Large intestine (tissue), 12 donors: ENCODE measurements at places on chromosomes 11 and 22. TPM values are rescaled to one million over a fixed set of nuclear protein-coding genes. Genes with fewer than 3 reads are reported as not detected.

DNA sequence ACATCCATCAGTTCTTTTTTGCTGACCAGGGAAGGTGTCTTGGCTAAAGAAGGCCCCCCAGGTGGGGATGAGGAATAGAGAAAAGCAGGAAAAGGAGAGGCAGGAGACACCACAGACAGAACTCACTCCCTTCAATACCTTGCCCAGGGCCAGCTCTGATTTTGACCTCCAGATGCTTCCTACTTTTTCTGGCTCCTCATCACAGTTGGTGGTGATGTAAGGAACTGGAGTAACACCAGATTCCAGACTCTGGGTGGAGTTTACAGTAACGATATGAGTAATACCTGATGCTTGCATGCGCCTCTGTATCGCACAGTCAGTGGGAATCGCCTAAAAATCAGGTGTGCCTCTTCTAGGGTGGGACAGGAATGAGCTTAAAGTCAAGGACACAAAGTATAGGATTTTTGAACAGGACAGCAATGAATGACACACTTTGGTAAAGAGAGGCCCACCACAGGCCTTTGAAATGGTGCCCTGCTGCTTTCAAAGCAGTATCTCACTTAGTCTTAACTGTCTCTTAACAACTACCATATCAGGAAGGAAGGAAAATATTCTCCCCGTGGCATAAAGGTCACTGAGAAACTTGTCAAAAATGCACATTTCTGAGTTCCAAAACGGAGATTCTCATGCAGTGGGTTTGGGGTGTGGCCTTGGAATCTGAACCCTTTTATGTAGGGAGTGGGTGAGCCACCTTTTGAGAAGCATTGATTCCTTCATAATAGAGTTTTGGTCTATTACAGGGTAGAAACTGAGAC lies 140.8 kb downstream of the SNX19 start:
- no peak overlapping the region for H3K27ac ChIP-seq
- peaks cover 7% of the 10 kb centered on the region for H3K4me1 ChIP-seq
- H3K4me3 ChIP-seq: no peak overlapping the region

DNA sequence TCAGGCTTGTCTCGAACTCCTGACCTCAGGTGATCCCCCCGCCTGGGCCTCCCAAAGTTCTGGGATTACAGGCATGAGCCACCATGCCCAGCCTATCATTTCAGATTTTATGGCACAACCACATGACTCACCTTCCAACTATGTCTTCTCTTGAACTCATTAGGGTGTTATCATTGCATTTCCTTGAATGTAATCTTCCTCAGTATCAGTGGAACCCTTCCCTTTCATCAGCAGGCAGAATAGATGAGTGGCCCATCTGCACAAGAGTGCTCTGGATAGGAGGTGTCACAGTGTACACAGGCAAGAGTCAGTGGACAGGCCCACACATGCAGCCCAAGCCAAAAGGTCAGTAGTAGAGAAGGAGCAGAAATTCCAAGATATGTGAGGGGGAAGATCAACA lies 29.1 kb upstream of the AQP11 start:
- no peaks in the 10 kb centered on the region for H3K27me3 ChIP-seq
- no peak overlapping the region for H3K4me3 ChIP-seq
- peaks cover 26% of the 10 kb centered on the region for H3K4me1 ChIP-seq
- DNase-seq: peak; percentile 90
- H3K27ac ChIP-seq: peak overlapping the region; percentile 97

DNA sequence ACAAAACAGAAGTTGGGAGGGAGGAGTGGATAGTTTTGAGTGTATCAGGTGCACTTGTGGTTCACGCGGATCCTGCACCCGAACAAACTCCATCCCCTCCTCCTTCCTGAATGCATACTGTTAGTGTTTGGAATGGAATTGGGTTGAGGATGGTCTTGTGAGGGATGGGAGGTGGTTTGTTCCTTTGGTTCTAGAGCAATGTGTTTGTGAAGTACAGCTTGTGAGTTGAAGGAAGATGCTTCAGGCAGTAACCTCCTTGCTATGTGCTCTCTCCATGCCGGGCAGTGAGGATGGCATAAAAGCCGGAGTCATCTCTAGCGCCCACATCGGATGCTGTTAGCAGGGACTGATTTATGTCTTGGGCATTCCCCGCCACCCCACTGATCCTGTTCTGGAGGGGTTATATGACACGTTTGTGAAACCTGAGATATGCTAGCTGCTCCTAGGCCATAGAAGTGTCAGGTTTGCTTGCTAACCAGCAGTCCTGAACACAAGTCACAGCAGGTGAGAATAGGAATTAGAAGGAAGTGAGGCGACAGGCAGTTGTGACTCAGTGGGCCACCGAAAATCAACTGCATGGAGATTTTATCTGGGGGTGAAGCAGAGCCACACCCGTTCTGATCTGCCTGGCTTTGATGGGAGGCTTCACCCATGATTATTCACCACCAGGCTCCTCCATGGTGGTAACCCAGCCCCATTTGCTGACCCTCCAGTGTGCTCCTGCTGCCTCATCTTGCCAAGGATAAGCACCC lies 2.2 kb downstream of the BCR start:
- peaks cover 5% of the 10 kb centered on the region for H3K27me3 ChIP-seq
- DNase-seq: peak; percentile 42
- H3K36me3 ChIP-seq: peaks cover 4% of the 10 kb centered on the region
- H3K4me3 ChIP-seq: peak overlapping the region; percentile 45

DNA sequence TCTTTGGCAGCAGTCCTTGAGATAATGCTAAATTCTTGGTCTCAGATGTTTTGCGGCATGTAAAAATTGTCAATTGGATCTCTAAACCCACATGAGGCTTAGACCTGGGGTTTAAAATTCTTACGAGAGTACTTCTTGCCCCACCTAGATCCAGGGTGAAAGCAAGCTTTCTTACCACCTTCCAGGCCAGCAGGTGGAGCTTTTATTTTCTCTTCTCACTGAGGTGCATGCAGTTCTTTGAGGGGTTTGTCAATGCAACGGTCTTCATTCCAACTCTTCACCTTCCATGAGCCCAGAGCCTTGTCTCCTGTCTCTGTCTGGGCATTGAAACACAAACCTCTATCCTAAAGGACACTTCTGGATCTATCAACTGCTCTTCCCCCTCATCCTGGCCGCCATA lies 154.1 kb downstream of the MYO18B start:
- no peak for DNase-seq
- H3K4me1 ChIP-seq: no peaks in the 10 kb centered on the region
- H3K4me3 ChIP-seq: no peak overlapping the region

DNA sequence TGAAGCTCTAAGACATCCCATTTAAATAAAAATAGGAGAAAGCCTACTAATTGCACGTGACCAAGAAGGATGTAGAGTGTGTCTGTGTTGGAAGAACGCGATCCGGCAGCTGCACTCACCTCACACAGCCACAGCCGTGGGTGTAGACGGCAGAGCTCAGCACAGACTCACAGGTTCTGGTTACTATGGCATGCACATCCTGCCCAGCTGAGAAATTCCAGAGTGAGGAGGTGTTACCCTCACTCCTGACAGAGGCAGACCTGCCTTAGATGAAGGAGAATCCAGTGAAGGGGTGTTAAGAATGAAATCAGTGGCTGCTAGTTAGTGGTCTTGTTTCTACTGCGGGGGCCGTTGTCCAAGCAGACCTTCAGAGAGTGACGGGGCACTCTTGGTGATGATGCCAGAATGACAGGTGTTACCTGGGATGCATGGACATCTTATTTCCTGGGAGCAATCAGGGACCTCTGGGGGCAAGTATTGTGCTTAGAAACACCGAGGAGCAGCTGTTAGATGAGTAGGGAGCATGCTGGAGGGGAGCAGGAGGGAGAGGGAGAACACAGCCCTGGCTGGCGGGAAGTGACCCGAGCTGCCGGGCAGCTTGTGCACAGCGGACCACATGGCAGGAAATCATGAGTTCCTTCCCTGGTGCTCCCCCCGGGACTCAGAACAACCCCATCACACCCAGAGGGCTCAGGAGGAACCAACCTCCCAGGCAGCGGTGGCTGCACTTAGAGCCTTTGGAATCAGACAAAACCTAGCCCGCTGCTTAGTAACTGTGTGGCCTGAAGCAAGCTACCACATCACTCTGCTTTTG lies 12.3 kb downstream of the KCNJ5 start:
- H3K4me1 ChIP-seq: no peaks in the 10 kb centered on the region
- no peak for DNase-seq
- H3K4me3 ChIP-seq: no peak overlapping the region
- peaks cover 76% of the 10 kb centered on the region for H3K27me3 ChIP-seq

DNA sequence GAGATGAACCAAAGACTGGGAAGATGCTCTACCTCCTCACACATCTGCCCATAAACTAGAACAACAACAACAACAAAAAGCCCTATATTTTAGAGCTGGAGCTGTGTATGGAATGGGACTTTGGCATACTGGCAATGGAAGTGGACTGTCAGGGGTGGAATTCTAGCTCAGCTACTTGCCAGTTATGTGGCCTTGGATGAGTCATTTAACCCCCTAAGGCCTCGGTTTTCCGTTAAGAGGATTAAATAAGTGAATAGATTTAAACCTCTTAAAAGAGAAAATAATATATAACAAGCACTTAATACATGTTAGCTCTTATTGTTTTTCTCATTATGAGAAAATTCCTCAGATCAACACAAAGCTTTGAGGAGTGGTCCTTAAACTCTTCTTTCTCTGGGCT lies 195.0 kb downstream of the KIF18A start:
- H3K27me3 ChIP-seq: no peaks in the 10 kb centered on the region
- H3K27ac ChIP-seq: no peak overlapping the region
- H3K4me1 ChIP-seq: no peaks in the 10 kb centered on the region
- H3K36me3 ChIP-seq: no peaks in the 10 kb centered on the region
- H3K4me3 ChIP-seq: no peak overlapping the region

DNA sequence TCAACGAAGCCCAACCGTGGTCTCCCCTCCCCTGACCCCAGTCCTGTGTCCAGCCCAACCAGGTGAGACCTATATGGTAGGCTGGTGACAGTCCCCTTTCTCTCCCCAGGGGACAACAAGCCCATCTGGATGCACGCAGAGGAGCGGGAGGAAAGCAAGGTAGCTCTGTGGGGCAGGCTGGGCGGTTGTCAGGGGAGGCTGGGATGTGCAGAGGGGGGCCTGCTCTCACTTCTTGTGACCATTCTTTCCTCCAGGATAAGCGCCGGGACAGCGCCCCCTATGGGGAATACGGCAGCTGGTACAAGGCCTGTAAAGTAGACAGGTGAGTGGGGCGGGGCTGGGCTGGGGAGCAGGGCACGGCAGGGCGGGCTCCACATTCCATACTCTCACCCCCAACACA lies 3.5 kb upstream of the RAB1B start:
- no peak overlapping the region for H3K27ac ChIP-seq
- peaks cover 14% of the 10 kb centered on the region for H3K4me1 ChIP-seq
- DNase-seq: no peak
- no peaks in the 10 kb centered on the region for H3K27me3 ChIP-seq

GRCh38 chr11:93244018-93244417 lies 46.2 kb upstream of the SLC36A4 start:
- DNase-seq: no peak
- no peak overlapping the region for H3K4me3 ChIP-seq
- no peak overlapping the region for H3K27ac ChIP-seq
- H3K4me1 ChIP-seq: no peaks in the 10 kb centered on the region
- no peaks in the 10 kb centered on the region for H3K36me3 ChIP-seq

DNA sequence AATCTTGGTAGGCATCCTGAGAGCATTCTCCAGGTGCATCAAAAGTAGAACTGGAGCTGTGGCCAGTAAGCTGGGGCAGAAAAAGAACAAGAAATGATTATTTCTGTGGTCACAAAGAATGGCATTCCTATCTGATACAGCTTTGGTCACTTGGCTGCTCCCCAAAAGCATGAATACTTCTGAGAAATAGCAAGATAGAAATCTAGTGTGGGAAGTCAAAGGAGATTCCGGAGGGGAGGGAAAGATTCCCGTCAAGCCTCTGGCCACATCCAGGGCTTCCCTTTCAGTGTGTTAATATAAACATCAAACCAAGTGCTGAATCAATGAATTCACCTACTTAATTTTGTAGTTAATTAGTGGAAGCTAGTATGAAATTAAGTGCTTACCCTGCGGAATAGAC lies 1185.4 kb downstream of the LRRC4C start:
- DNase-seq: no peak
- no peaks in the 10 kb centered on the region for H3K4me1 ChIP-seq
- no peak overlapping the region for H3K4me3 ChIP-seq
- H3K36me3 ChIP-seq: no peaks in the 10 kb centered on the region
- H3K27ac ChIP-seq: no peak overlapping the region

GRCh38 chr11:47641600-47642098 lies 710 bp downstream of the MTCH2 start:
- H3K27ac ChIP-seq: peak overlapping the region; percentile 98
- H3K4me1 ChIP-seq: peaks cover 6% of the 10 kb centered on the region
- H3K27me3 ChIP-seq: no peaks in the 10 kb centered on the region
- H3K36me3 ChIP-seq: peaks cover 7% of the 10 kb centered on the region

Gene KCNQ1
- 19.5 TPM for polyA plus RNA-seq

Gene PLAAT5
- polyA plus RNA-seq: 0.78 TPM

Gene CHRM1
- 1.3 TPM for polyA plus RNA-seq

Gene ADAMTS8
- 2.9 TPM for polyA plus RNA-seq

Gene ZNRF3
- 8.2 TPM for polyA plus RNA-seq

Gene RFPL2
- polyA plus RNA-seq: 0.21 TPM
